Left renal cortex interstitium (tissue), 4 donors: ENCODE measurements at places on chromosomes 3 and 15. TPM values are rescaled to one million over a fixed set of nuclear protein-coding genes. Genes with fewer than 3 reads are reported as not detected.

ANKRD63 gene
- not detected for polyA plus RNA-seq

C3orf49 gene
- 0.31 TPM for polyA plus RNA-seq

RETNLB gene
- not detected for polyA plus RNA-seq

COL7A1 gene
- polyA plus RNA-seq, result 13.8 TPM

STRIT1 gene
- polyA plus RNA-seq, result 0.93 TPM

- DNase-seq, result no peak
Measured at GRCh38 chr3:62209101-62209500, 164.2 kb downstream of the FEZF2 start.

- no peak for DNase-seq
Measured at GRCh38 chr3:33624756-33625155, 93.3 kb downstream of the CLASP2 start.

DNA sequence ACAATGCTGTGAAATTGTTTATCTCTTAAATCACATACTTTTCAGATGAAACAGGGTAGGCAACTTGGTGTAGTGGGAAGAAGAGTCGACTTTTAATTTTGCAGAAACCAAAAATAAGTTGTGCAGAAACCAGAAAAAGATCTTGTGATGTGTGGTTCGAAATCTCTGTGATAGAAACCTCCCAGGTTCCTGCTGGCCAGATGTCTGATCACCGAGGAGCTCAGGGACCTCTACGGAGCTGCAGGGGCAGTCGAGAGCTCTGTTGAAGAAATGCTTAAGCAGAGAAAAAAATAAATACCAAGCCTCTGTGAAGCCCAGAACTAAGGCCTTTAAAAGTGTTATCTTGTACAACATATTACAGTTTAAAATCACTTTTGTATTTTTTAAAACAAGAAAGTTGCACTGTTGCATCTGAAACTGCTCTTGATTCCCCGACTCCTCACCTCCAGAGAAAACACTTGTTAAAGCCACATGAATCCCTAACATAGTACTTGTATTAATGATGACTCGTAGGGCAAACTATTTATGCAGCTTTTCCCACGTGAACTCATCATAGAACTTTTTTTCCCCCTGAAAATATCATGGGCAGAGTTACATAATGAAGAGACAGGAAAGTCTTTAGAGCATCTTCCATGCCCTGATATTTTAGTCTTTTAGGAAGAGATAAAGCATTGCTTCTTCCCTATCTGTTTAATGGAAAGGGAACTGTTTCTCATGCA is 51.3 kb downstream of the CCK start:
- no peak for DNase-seq

DNA sequence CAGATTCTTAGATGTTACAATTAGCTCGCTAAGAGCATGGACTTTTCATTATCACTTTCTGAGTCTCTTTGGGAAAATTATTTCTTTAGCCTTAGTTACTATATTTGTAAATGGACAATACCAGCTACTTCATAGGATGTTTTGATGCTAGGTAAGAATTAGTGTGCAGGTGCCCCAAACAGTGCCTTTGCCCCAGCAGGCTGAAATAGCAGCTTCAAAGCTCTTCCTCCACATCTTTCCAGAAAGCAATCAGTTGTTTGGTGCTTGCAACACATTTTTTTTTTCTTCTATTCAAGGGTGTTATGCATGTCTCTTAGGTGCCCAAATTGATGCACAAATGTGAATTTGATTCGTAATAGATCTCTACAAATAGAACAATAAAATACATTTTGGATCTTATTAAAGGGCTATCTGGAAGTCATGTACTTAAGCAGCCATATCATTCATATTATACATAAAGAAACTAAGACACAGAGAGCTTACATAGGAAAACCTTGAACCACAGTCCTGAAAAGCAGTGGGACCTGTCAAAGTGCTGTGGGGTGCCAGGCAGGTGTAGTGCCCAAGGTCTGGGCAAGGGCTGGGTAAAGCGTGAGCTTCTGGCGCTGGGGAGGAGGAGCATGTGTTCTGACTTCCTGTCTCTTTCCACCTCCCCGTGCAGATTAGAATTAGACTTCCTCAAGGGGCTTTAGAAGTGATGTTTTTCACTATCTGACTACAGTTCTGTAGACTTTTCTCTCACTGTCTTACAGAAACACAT is 62.9 kb downstream of the FNDC3B start:
- no peak for DNase-seq

DNA sequence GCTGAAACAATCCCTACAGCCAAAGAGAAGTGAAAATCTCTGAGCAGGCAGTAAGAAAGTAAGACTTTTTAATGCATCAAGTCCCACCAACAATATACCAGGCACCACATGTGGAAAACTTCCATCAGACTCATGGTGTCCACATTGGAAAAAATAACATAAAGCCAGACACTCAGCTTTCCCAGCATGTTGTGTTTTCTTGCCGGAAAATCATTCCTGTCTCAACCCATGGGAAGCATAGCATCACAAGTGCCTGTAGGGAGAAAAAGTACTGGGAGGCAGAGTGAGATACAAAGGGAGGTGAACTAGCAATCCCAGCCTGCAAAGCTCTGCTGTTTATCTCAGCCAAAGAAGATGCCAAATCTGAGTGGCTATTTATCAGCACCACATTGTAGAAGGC is 868.9 kb downstream of the SI start:
- no peak for DNase-seq

- no peak for DNase-seq
Measured at GRCh38 chr15:75725006-75725718, 12.5 kb upstream of the CSPG4 start.

GRCh38 chr15:88663141-88663621 is 24.4 kb downstream of the ISG20 start:
- DNase-seq, result no peak

GRCh38 chr3:121979734-121980449 is 42.2 kb downstream of the ILDR1 start:
- DNase-seq, result no peak

GRCh38 chr3:172711454-172711795 is 558 bp upstream of the NCEH1 start:
- no peak for DNase-seq

GRCh38 chr3:30355622-30356021 is 250.8 kb upstream of the TGFBR2 start:
- DNase-seq, result no peak

DNA sequence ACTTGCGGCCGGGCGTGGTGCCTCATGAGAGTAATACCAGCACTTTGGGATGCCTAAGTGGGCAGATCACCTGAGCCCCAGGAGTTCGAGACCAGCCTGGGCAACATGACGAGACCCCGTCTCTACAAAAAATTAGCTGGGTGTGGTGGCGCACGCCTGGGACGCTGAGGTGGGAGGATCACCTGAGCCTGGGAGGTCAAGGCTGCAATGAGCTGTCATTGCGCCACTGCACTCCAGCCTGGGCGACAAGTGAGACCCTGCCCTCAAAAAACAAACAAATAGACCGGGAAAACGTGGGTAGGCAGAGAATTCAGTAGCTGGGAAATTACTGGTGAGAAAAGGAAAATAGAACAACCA is 667 bp downstream of the UMPS start:
- DNase-seq, result no peak

DNA sequence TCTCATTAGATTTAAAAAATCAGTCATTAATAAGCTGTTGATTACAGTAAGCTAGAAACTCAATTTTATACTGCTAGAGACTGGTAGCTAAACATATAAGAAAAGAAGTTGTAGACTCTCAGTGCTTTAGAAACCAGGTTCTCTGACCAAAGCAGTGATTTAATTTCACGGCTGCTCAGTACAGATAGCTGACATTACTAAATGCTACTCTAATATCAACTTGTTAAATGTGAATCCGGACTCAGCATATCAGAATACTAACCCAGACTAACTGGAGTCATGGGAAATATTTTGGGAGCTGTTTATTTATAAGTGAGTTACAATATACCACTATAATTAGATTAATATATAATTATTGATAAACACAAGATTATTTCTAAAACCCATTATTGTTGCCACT is 80.4 kb downstream of the NEDD4 start:
- no peak for DNase-seq

DNA sequence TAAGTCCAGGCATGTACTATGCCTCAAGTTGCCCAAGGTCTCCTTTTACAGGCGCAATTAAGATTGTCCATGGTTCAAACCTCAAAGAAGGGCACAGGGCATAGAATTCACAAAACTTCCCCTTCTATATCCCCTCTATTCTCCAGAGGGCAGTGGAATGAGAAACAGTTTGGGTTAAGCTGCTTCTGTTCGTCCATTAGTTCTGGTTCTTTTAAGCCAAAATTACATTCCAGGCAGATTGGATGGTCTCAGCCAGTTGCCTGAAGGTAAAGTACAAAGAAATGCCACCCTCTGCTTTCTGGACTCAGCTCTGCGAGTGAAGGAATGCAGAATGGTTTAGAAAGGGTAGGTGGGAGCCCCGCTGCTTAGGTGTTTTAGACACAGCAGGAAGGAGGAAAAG is 200.7 kb downstream of the GREM1 start:
- DNase-seq, result no peak

GRCh38 chr3:57961177-57961827 is 46.9 kb upstream of the FLNB start:
- no peak for DNase-seq
